ENCODE measurements at places on chromosomes 2 and 18.

DNA sequence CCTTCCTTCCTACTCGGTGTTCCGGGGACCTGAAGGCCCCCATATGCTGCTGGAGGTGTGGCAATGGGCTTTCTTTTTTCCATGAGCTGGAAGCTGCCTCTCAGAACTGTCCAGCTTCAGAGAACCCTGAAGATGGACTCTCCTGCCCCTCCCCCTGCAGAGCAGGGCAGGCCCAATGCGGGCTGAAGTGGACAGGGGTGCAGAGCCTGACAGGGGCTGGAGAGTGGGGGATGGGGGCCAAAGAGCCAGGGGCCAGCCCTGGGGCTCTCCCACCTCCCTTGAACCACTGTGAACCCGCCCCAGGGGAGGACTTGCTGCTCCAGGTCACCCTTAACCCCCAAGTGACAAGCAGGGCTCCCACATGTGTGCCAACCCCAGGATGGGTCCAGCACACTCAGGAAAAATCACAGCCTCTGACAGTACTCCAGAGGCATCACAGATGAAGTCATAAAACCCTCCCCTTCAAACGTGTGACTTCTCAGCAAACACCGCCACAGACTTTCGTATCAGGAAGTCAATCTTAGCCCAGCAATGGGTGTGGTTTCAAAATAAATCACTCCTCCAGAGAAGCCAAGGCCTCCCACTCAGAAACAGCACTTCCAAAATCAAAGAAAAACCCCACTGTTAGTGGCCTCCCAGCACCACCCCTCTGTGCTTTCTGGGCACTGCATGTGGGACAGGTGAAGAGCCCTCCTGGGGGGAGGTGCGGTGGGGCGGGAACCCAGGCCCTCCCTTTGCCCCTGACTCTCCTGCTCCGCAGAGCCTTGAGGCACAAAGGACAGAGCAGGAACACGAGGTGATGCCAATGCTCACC, 135.8 kb downstream of the HDAC4 start:
- peak; percentile 16 for DNase-seq

- DNase-seq, result no peak
Measured at GRCh38 chr2:86333378-86333777, 4.0 kb downstream of the REEP1 start.

DNA sequence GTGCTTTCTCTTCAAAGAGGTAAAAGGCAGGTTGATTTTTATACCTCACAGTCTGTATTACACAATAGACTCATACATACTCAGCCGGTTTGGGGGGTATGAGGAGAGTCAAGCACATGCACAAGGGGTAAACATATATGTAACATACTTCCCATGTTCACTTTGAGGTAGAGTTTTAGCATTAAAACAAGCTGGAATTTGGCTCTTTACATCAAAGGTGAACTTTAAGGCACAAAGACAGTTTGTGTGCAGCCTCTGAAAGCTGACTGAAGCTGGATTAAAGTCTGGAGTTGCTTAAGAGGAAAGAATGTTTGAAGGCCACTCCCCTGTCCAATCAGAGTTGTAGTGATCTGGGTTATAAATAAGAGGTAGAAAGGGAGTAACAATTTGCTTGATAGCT, 282.0 kb downstream of the DPP10 start:
- DNase-seq, result no peak

- DNase-seq, result no peak
Measured at GRCh38 chr2:198930170-198930569, 527.6 kb downstream of the SATB2 start.

GRCh38 chr2:188207554-188207953, 84.1 kb upstream of the GULP1 start:
- no peak for DNase-seq

DNA sequence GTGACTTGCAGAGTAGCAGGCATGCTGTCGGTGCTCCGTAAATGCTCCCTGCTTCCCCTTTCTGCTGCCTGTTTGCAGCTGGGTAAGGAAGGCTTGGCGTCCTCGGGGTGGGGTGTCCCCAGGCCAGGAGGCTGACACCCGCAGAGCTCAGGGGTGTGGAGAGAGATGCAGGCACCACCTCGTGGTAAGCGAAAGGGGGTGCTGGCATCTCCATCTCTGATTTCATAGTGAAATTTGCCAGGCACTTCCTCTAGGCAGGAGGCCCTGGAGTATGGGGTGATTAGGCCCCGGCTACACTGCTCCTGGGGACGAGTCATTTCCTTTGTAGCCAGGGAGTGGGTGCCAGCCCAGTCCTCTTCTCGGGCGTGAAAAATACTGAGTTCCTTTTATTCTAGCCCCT, 160.4 kb downstream of the KLHL29 start:
- DNase-seq, result no peak

DNA sequence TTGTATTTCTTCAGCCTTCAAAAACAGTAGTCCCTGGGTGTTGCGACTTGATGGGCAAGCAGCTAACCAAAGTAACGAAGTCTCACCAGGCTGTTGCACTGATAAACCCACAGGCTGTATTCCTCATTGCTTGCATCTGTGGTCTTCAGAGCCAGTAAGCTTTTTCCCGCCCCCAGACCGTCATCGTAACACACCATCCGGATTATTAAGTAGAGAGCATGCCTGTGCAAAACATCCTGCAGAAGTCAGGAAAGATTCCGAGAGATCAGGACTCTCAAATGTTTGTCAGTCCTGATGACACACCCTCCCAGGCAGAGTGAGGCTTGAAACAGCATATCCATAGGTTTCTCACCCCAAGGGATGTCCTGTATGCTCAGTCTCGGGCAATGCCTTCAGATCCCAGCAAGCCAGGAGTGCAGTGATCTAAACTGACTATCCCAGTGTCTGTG, 15.9 kb downstream of the ITGB1BP1 start:
- DNase-seq, result no peak

GRCh38 chr2:7825591-7826312, 856.1 kb upstream of the ID2 start:
- DNase-seq, result peak; percentile 43

DNA sequence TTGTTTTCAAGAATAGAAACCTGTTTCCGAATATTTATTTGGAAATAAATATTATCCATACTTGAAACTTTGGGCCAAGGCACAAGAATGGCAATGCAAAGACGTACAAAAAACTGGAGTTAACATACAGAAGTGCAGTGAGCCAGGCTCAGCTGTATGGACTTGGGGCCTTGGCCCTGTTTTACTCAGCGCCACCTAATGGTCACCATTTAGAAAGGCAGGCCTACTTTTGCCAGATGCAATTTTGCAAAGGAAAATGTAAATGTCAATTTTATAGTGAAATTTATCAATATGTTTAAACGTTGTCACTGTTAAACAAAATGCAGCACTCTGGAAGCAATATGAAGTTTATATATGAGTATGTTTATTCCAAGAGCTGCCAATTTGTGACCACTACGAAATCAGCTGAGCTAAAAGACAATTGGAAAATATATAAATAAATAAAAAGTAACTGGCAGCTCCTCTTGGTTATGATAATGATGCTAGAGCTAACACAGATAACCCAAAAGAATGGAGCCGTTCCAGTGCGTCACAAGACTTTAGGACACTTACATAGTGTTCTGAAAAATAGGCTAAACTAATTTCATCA, 155.0 kb downstream of the ARHGAP15 start:
- DNase-seq, result peak; percentile 34

DNA sequence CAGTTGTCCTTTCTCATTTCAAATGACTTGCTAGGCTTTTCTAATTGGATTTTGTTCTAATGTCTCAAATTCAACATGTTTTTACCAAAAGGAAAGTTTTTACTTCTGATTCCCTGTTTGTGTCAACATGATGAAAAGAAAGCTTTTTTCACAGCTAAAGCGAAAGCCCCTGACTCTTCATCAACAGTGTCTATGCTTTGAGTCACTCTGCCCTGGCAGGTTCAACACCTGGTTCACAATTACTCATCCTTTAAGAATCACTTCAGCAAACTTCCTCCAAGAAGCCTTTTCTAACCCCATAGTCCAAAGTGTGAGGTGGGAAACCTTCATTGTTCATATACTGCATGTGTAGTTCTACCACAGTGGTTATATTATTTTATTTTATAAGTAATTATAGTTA, 7.6 kb upstream of the DSG2 start:
- peak; percentile 76 for DNase-seq

DNA sequence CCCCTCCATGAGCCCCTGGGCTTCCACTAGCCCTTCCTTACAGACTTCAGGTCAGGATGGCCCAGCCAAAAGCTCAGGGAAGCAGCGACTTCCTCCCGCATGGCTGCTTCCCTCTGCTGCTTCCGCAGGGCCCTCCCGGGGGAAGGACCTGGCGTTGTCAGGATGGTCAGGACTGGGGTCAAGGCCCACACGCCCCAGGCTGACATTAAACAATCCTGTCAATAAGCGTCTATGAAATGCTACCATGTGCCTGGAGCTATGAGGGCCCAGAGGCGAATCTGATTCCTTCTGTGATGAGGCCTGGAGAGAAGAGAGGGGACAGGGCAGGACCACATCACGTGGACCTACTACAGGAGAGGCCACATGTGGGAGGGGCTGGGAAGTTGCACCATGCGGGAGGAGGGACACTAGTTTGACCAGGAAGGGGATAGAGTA, 17.3 kb downstream of the CYS1 start:
- DNase-seq, result no peak

GRCh38 chr2:26454561-26455001, 23.3 kb downstream of the OTOF start:
- DNase-seq, result no peak

- no peak for DNase-seq
Measured at GRCh38 chr18:34691614-34692013, 18.5 kb upstream of the DTNA start.

All from LoVo (cell line).